Fibroblast of skin of abdomen (primary cell): ENCODE measurements at places on chromosomes 7 and 10.
A peak's percentile ranks its signal among the peaks of the same experiment; 100 is the strongest.

- DNase-seq: no peak
Observed at GRCh38 chr10:20674926-20675325, 222.2 kb downstream of the NEBL start.

- DNase-seq: no peak
Observed at GRCh38 chr7:23279819-23280525, 19.2 kb upstream of the MALSU1 start.

DNA sequence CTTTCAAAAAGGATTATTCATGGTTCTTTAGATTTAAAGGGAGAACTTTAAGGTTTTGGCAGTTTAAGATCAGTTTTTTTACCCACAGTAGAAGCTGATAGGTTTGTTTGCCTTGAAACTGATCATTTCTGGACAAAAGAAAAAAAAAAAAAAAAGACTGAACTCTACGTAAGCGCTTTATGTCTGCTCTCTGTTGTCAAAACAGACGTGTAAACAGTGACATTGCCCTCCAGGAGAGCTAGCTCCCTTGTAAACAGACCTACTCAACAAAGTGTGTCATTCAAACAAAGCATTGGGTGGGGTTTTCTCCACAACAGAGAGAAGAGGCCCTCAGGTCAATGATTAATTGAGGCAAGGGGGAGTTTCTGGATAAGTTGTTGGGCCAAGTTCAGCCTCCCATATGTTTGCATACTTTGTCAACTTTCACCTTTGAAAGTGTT is 568.1 kb upstream of the LRRN3 start:
- DNase-seq: no peak

DNA sequence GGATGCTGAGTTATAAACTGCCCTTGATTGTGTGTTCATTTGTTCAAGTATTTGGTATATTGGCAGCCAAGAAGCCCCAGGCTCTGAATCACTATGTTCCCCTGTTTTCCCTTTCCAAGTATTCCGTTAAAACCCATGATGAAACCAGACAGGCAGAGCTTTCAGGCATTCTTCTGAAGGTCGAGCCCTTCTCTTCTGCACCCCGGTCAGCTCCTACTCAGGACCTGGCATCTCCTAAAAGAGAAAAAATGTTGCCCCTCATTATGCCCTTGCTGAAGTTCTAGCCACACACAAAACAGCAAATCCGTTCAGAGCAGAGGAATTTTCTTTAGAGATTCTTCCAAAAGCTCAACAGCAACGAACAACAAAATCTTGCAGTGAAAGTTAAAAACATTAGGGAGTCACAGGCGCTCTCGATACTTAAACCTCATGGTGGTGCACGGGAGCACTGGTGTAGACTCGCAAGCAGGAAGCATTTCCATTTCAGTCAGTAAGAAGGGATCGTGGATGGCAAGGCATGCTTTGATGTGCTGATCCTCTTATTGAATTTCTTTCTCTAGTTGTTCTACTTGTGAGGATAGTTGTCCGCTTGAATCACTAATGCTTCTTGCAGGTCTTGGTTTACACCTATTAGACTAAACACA is 264.9 kb downstream of the SKIDA1 start:
- no peak for DNase-seq

GRCh38 chr10:3053155-3053554 is 14.2 kb upstream of the PFKP start:
- DNase-seq: no peak

DNA sequence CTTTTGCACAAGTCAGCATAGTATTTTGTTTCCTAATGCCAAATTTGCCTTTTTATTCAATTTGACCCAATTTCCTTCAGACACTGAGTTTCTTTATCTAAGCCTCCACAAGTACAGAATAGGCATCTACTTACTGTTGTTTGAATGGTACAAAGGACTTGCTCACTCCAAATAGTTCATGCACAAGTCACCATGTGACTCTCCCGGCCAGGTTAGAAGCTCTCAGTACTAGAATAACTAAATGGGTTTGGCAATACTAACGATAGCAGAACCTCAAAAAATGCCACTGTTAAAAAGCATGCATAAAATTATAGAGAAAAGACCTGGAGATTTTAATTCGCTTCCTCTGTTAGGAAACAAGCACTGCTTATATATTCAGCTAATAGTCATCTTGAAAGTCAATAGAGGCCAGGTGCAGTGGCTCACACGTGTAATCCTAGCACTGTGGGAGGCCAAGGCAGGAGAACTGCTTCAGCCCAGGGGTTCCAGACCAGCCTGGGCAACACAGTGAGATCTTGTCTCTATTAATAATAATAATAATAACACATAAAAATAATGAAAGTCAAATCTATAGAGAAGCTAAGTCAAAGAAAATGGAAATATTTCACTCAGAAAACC is 335.8 kb upstream of the MBL2 start:
- DNase-seq: no peak

DNA sequence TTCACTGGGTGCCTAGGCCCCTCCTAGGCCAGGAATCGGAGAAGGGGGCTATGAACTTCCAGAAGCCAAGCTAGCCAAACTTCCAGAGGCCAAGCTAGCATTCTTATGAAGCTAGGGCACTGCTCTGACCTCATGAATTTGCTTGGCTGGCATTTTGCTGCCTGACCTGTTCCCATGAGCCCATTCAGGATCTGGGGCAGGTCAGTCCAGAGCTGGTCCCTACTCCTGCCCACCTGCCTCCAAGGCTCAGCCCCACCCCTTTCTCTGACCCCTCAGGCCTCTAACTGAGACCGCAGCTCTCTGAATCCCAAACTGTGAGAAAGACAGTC is 1.3 kb upstream of the PPIF start:
- DNase-seq: no peak

GRCh38 chr10:112287844-112288243 is 4.6 kb downstream of the TECTB start:
- DNase-seq: no peak

DNA sequence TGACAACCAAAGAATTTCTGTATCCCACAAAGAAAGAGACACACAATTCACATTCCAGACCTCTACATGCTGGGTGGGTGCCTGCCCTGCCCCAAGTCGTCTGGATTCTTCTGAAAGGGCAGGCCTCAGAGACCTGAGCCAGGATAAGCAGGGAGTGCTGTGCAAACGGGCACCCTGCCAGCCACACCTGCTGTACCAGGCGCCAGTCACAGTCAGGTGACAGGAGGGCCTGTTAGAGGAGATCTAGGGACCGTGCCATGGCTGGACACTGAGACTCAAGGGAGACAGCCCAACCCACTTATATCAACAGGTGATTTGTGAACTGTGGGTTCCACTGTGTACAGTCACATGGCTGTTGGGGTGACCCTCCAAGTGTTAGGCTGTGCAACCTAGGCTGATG is 103.1 kb upstream of the AFAP1L2 start:
- no peak for DNase-seq

- DNase-seq: no peak
Observed at GRCh38 chr10:132145521-132146185, 41.1 kb upstream of the DPYSL4 start.

DNA sequence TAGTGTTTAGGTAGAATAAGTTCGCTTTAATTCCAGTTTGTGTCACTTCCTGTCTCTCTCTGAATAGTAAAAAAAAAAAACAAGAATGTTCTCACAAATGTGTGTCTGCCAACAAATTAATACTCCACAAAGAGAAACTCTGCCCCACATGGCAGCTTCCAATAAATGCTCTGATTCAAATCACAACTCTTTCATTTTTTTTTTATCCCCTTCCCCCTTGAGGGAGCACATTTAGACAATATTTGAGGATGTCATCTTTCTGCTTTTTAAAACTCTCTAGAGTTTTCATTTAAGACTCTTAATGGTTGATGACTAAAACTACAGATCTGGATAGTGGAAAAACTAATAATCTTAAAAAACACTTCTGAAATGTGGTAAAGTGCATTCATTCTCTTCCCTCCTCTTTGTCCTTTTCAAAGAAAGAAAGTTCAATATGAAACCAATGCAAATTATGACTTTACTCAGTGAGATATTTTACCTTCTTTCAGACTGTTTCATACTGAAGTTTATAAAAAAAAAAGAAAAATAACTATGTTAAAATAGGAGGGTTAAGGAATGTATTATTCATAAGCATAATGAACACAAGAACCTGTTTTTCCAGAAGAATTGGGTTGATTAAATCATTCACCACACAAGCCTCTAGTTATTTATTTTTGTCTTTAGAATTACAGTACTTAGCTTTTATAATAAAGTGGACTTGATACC is 42.3 kb downstream of the ARID5B start:
- peak; percentile 67 for DNase-seq

GRCh38 chr7:120164-120991 is 72.0 kb upstream of the FAM20C start:
- no peak for DNase-seq

GRCh38 chr10:72095195-72095594 is 6.8 kb upstream of the SPOCK2 start:
- no peak for DNase-seq

GRCh38 chr10:5915451-5915850 is 25.4 kb downstream of the FBH1 start:
- DNase-seq: no peak

GRCh38 chr10:83592337-83592935 is 546.9 kb upstream of the GHITM start:
- DNase-seq: no peak

GRCh38 chr7:115805458-115805857 is 225.1 kb downstream of the TFEC start:
- no peak for DNase-seq

DNA sequence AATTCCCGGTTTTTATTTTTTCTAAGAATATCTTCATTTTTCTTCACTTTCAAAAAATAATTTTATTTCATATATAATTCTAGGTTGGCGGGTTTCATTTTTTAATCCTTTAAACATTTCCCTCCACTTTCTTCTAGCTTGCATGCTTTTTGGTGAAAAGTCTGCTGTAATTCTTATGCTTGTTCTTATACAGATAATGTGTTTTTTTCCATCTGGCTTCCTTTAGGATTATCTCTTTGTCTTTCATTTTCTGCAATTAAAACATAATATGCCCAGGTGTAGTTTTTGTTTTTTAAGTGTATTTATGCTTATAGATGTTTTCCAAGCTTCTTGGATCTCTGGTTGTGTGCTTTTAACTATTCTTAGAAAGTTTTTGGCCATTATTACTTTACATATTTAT is 341.3 kb upstream of the SEMA3C start:
- no peak for DNase-seq

DNA sequence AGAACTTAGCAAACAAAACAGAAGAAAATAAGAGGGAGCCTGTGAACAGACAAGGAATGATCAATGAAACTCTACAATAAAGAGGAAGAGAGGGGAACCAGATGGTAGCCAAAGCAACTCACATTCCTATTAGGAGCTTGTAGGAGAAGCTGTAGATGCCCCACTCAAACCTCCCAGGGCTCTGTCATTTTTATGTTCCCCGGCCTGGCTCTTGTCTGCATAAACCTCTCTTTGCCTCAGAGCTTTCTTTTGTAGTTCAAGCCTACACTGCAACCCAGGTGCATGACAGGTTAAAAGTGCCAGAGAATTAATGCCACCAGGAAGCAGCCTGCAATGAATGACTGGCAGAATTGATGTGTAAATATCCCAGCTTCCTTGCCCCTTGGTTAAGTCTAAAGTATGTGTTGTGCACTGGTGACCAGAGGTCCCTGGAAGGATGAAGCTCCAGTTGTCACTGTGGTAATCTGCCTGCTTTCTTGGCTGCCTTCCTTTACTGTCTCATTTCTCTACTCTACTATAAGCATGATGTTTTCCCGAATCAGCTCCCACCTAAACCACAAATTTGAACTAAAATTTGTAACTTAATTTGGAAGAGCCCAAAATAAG is 40.4 kb downstream of the HDAC9 start:
- DNase-seq: no peak

DNA sequence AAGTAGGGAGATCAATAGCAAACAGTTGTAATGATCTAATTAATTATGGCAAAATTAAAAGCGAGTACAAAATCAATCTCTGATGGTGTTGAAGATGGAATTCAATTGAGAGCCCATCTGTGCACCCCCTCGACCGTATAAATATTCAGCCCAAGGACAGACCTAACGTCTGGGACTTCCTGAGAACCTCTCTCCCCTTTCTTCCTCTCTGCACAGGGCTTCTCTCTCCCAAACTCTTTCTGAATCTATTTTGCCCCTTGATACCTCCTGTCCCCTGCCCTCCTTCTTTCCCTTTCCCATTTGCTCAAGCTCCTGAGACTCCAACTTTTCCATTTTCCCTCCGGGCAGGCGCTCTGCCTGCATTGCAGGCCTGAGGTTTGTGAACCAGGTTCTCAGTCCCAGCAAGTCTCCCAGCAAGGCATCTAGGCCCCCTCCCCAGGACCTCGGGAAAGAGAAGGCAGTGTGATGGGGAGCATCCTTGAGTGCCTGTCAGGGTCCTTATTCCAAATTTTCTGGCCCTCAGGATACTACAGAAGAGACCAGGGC is 8.5 kb upstream of the PAX2 start:
- no peak for DNase-seq

- DNase-seq: no peak
Observed at GRCh38 chr7:83643012-83643411, 5.9 kb downstream of the SEMA3E start.

- DNase-seq: no peak
Observed at GRCh38 chr10:69428165-69428564, 11.4 kb upstream of the TACR2 start.

GRCh38 chr10:84540617-84541288 is 212.4 kb downstream of the CCSER2 start:
- DNase-seq: peak; percentile 69

GRCh38 chr7:16926861-16927260 is 45.1 kb upstream of the AGR3 start:
- DNase-seq: no peak

DNA sequence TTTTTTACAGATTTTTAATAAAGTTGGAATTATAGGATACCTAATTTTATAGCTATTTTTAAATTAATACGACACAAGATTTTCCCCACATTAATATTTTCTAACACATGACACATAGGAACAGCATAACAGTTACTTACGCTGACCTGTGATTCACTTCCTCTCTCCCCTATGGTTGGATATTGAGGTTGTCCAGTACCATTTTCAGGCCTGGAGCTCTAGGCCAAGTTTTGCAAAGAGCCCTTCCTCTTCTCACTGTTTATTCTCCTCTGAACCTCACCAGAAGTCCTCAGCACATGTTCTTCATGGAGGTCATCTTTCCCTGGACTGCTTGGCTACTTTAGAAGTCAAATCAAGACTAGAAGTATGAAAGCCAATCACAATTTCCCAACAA is 28.2 kb downstream of the LYZL1 start:
- DNase-seq: no peak

GRCh38 chr7:81845744-81846241 is 75.9 kb upstream of the HGF start:
- DNase-seq: peak; percentile 11
